Brain (organoid and tissue), 16 donors: ENCODE measurements at places on chromosomes 2 and 18.

- no peak for DNase-seq
These were observed 141.9 kb downstream of the ANKRD44 start for GRCh38 chr2:197168705-197169104.

GRCh38 chr2:91442246-91442905 lies 2750.9 kb downstream of the RPIA start:
- DNase-seq, result no peak

DNA sequence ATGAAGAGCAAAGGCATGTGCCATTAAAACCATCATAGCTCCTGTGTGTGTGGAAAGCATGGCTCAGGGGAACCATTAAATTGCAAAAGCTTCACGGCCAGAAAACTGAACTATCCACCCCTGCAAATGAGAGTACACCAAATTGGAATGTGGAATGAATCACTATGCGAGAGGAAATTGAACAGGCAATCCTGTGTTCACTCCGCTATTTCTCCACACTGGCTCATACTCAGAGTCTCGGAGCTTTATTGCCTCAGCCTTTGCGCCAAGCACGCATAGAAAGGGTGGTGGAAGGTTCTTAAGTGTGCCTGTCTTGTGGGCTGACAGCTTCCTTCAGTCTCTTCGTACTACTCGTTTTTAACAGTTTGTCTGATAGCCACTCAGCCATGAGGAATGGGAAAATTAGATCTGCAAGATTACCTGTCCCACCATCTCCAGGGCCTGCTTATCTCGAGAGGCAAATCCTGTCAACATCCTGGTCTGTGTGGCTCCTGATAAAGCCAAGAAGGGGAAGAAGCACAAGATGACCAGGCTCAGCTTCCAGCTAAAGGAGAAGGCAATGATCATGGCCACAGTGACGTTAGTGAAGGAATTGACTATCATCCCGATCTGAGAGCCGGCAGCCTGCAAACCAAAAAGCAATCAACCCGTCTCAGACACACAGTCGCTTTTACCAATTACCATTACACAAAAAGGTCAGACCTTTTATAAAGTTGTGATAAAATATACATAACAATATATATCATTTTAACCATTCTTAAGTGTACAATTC lies 34.9 kb downstream of the G6PC2 start:
- DNase-seq, result no peak

DNA sequence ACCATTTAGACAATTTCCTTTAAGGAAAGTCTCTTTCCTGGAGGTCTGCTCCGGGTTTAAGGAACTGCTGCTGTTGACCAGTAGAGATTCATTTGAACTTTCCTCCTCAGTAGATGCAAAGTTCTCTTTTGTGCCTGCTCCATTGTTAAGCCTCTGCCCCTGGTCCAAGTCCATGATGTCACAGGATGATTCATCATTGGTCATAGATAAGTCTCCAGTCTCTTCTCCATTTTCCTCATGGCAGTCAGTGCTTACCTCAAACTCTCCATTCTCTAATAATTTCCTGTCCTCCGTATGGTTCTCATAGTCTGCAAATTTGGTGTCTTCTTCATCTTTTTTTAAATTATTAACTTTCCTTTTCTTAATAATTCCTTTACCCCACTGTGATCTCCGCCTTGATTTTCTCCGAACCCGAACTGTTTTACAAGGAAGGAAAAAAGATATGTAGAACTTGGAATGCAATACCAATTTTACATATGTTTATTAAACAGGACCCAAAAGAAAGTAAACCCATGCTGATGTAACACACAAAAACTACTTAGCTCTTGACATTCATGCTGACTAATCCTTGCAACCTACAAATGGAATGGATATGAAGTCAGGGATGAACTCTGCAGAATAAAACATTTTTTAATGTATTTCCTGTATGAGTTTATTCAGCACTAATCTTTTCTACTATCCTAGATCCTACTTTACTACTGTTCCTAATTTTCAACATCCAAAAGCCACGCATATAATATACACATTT lies 169.1 kb downstream of the ATAD2B start:
- no peak for DNase-seq

- DNase-seq, result no peak
These were observed 348.9 kb downstream of the HRH4 start for GRCh38 chr18:24809173-24809950.

DNA sequence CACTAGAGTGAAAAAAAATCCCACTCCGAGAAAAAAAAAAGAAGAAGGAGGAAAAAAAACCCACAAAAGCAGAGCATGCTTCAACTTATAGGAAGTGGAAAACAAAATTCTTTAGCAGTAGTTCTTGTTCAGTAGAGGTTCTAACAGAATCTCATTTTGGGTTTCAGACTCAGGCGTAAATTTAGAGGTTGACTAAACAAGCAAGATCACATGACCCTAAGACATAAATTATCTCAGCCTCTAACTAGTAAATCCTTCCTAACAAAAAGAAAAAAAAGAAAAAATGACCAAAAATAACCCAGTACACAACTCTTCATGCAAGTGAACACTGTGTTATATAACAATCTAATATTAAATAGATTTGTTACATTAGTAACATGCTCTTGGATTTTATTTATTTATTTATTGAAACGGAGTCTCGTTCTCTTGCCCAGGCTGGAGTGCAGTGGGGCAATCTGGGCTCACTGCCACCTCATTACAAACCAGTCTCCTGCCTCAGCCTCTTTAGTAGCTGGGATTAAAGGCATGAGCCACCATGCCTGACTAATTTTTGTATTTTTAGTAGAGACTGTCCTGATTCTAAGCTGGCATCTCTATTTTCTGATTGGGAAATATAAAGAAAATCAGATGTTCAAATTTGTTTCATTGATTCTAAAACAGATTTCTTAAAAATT lies 35.4 kb downstream of the PPP4R3B start:
- DNase-seq, result peak; percentile 20

DNA sequence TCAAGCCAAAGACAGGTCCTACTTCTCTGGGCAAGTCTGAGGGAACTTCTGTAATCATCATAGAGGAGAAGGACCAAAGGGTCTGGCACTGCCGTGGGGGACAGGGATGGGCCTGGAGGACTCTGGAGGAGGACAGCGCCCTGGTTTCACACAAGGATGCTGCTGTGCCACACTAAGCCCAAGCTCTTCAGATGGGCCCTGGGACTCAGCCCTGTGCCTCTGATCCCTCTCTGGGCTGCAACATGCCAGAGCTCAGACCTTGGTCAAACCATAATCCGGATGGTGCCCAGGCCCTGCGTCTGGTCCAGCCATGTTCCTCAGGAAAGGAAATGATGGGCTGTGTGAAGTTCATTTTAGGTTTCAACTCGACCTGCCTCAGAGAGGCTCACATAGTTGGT lies 222.0 kb upstream of the COPS8 start:
- no peak for DNase-seq

DNA sequence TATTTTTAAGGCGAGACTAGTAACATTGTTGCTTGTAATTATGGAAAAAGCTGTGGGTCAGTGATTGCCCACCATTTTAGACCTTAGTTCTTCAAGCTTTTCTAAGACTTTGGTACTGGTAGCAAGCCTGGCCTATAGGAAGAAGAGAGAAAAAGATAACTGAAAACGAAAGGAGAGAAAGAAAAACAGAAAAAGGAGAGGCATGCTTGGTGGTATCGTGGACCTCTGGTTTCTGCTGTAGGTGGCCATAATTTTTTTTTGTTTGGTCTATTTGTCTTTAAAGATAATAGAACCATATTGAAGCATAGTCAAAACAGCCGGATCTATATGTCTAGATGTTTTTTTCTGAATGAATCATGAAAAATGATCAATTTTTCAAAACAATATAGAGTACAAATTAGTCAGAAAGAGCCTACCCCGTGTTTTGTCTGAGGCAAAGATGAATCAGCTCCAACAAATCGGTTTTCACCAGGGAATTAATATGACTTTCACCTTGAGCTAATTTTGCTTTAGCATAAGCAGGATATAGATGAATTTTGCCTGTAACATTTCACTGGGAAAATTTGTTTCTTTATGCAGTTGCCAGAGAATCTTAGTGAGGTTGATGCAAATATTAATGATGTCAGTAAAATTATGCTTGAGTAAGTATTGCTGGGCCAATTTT lies 45.7 kb downstream of the CCDC85A start:
- DNase-seq, result no peak

GRCh38 chr2:53075760-53076159 lies 691.8 kb upstream of the CHAC2 start:
- peak; percentile 27 for DNase-seq

- no peak for DNase-seq
These were observed 6.1 kb upstream of the FARP2 start for GRCh38 chr2:241349941-241350340.

- DNase-seq, result no peak
These were observed 36.2 kb downstream of the ACOXL start for GRCh38 chr2:110768591-110768990.

DNA sequence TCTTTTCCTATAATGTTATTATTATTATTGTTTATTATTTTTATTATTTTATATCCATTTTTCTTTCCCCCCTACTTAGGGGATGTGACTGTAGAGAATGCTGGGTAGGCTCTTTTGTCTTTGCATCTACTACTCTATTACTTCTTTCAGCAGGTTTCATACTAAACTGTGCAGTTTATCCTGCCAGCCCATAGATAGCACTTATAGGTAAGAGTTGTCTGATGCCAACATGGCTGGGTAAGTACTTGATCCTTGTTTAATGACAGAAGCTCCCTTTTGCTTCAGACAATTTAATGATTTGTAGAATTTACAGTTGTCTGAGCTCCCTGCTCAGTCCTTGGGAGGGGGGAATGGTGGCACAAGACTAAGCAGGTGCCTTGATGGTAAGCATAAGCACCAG lies 262.9 kb upstream of the CDH2 start:
- DNase-seq, result no peak
